ENCODE measurements at places on chromosomes 5 and 9.

DNA sequence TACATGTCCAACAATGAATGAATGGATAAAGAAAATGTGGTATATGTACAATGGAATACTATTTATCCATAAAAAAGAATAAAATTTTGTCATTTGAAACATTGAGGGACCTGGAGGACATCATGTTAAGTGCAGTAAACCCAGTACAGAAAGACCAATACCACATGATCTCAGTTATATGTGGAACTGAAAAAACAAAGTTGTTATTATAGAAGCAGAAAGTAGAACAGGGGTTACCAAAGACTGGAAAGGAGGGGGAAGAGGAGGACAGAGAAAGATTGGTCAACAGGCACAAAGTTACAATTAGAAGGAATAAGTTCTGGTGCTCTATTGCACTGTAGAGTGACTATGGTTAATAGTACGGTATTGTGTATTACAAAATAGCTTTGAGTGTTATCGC, 233.8 kb downstream of the SEMA6A start:
- DNase-seq: no peak

DNA sequence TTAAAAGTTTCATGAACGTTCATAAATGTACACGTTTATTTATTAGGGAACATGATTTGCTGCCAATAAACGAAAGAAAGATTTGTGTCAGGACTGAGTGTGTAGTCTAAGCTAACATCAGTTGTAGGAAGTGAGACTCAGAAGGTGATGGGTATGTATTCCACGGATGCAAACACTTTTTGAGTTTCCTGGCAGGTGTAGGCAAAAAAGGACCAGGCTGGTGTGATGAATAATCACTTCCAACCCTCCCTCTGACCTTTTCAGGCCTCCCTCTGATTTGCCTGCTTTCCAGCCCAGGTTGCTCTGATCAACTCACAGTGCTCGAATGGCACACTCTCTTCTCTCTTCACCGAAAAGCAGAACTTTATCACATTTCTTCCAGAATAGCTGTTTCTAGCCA, 51.8 kb downstream of the BASP1 start:
- DNase-seq: no peak

DNA sequence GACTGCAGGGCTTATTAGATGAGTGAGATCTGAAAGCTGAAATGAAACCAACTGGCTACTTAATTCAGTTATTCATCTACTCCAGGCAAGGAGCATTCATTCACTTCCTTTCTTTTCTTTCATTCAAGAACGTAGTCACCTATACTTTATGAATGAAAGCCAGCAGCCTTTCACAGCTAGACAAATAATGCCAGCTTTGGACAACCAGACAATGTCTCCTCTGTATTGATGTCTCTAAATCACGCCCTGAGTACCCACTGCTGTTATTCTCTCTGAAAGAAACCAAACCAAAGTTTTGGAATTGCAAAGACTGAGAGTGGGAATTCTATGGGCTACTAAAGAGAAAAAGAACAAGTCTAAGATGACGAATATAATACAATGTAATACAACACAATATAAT, 121.2 kb upstream of the PTPN3 start:
- DNase-seq: no peak

GRCh38 chr5:137155261-137156000, 343.7 kb downstream of the SPOCK1 start:
- no peak for DNase-seq

DNA sequence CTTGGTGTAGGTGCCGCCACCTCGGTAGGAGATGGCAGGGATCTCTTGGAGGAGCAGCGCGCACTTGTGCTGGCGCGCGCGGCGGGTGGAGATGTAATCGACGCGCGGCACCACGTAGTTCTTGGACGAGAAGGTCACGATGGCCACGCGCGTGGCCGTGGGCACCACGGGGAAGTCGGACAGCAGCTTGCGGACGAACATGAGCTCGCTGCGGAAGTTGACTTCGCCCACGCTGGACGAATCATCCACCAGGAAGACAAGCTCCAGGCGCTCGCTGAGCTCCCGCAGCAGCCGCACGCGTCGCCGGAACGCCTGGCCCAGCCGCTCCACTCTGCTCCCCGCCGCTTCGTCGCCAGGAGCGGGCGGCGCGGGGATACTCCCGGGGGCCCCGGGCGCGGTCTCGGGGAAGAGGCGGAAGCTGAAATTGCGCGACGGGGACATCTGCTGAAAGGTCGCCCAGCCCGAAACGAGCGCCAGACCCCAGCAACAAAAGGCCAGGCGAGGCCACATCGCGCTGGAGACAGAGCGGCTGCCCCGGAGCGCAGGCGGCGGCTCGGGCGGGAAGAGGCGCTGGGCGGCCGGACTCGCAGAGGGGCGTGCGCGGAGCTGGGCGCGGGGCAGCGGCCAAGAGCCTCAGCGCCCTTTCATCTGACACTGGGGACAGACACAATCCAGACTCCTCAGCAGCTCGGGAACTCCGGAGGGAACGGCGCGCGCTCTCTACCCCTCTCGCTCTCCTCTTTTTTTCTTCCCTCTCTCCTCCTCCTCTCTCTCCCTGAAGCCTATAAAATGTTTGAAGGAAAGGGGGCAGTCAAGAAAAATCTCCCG, at the start of gene SVEP1:
Gene SVEP1, minus strand, starts transcription at position 708 of the 828 bp plus-strand sequence. Its CDS starts 198 bp downstream, at position 510.
- no peak for DNase-seq

GRCh38 chr9:34577400-34578240, 11.9 kb downstream of the CNTFR start:
- no peak for DNase-seq

- DNase-seq: no peak
Measured at GRCh38 chr9:23321049-23321448, 505.0 kb downstream of the ELAVL2 start.

- no peak for DNase-seq
Measured at GRCh38 chr5:98602534-98603112, 170.8 kb upstream of the RGMB start.

GRCh38 chr9:2260417-2261306, 245.5 kb downstream of the SMARCA2 start:
- DNase-seq: no peak

- DNase-seq: no peak
Measured at GRCh38 chr5:174339130-174339529, 293.6 kb downstream of the NSG2 start.

GRCh38 chr5:54703133-54703532, 185.6 kb downstream of the SNX18 start:
- DNase-seq: no peak

GRCh38 chr9:132498531-132499210, 83.7 kb upstream of the BARHL1 start:
- DNase-seq: no peak

- DNase-seq: no peak
Measured at GRCh38 chr9:93679536-93680442, 103.4 kb downstream of the PHF2 start.

DNA sequence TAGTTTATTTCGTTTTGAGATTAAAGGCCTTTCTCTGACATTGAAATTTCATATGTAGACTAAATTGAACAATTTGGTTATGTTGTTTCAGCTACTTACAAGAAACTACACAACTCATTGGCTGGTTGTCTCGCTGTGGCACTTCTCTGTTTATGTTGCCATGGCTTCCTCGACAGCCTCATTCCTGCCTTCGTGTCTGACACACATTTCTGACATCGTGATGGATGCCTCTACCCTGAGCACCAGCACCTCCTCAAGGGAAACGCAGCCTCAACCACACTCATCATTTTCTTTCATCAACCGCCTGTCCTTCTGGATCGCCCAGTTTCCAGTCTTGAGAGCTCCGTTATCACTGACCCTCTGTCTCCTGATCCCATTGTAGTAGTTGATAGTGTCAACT, 562.8 kb downstream of the PDE4D start:
- DNase-seq: no peak
